H1 (cell line): ENCODE measurements at places on chromosomes 16 and 17.

DNA sequence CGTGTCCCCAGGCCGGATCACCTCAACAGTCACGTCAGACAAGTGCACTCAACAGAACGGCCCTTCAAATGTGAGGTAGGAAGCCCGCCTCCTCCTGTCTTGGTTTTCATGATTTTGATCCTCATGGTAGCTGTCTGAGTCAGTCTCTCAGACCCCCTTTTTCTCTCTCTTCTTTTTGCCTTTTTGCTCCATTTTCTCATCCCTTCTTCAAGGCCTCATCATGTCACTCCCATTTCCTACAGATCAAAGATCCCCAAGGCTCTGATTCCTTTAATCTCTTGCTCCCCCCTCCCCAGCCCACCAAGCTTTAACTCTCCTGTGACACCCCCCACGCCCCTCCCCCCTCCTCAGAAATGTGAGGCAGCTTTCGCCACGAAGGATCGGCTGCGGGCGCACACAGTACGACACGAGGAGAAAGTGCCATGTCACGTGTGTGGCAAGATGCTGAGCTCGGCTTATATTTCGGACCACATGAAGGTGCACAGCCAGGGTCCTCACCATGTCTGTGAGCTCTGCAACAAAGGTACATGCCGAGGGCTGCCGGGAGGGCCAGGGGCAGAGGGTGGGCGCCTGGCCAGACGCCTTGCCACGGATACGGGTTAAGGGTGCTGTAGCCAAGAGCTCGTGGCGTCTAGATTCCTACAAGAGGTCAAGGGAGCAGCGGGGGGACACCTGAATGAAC, 2.0 kb downstream of the MAZ start:
- DNase-seq, result no peak
- H3K27ac ChIP-seq, result no peak overlapping the region
- H3K4me3 ChIP-seq, result peak overlapping the region; percentile 85
- no peaks in the 10 kb centered on the region for H3K27me3 ChIP-seq
- H3K36me3 ChIP-seq, result peaks cover 13% of the 10 kb centered on the region

DNA sequence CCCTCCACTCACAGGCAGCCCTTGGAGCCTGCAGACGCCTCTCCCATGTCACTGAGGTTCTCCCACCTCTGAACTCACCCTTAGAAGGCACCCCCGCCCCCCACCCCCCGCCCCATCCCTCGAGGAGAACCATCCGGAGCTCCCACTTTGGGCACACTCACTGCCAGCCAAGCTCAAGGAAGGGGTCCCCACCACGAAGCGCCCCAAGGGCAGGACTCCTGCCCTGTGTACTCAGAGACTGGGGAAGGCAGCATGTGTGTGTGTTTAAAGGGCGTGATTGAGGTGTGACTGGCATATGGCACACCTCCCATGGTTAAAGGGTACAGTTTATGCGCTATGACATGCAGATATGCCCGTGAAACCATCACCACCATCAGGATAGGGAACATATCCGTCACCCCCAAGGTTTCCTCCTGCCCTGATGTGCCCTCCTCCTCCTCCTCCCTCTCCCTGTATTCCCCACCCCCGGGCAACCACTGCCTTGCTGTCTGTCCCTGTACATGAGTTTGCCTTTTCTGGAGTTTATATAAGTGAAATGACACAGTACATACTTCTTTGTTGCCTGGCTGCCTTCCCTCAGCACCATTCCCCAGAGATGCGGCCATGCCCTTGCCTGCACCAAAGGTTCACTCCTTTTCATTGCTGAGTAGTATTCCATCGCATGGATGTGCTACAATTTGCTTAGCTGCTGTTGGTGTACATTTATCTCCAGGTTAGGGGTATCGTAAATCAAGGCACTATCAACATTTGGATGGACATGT, 14.0 kb upstream of the RBFOX3 start:
- no peak overlapping the region for H3K27ac ChIP-seq
- H3K27me3 ChIP-seq, result no peaks in the 10 kb centered on the region
- H3K4me1 ChIP-seq, result no peaks in the 10 kb centered on the region
- H3K4me3 ChIP-seq, result no peak overlapping the region
- H3K36me3 ChIP-seq, result no peaks in the 10 kb centered on the region

GRCh38 chr17:59830007-59830630, 62.6 kb downstream of the TUBD1 start:
- H3K36me3 ChIP-seq, result no peaks in the 10 kb centered on the region
- DNase-seq, result no peak
- no peak overlapping the region for H3K27ac ChIP-seq

DNA sequence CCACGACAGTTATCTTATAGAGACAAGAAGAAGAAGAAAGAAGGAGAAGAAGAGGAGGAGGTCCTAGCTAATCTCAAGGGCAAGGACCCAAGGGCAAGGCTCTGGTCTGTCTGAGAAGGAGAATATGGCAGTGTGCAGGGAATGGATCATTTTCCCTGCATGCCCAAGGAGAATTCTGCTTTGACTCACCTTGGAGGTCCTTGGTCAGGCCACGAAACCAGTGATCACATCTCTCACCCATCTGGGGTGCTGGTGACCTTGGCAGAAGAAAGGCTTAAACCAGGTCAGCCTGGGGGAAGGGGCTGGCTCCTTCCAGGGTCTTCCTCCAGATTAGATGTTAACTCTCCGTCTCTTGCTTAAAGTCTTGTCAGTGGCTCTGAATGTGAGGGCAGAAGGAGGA, 1.6 kb upstream of the FMNL1 start:
- no peaks in the 10 kb centered on the region for H3K36me3 ChIP-seq
- H3K27me3 ChIP-seq, result peaks cover 42% of the 10 kb centered on the region
- H3K4me1 ChIP-seq, result no peaks in the 10 kb centered on the region
- H3K27ac ChIP-seq, result no peak overlapping the region
- H3K4me3 ChIP-seq, result no peak overlapping the region
